ENCODE measurements at places on chromosomes 6 and 20. TPM values are rescaled to one million over a fixed set of nuclear protein-coding genes. Genes with fewer than 3 reads are reported as not detected.

Gene TMEM200A
- 11.2 TPM for total RNA-seq

DNA sequence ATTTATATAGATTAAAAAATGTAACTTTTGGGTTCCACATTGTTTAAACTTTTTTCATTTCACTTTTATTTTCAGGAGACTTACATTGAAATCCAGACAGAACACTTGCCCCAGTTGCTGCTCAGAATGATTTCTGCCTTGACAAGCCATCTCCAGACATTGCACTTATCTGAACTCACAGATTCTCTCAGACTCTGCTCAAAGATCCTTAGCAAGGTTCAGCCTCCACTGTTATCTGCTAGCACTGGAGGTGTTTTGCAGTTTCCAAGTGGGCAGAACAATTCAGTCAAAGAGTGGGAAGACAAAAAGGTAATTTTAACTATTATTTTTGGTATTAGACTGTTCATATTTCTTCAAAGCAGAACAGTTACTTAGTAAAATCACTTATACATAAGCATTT, 58.0 kb downstream of the DOP1A start:
- no peak for DNase-seq

DNA sequence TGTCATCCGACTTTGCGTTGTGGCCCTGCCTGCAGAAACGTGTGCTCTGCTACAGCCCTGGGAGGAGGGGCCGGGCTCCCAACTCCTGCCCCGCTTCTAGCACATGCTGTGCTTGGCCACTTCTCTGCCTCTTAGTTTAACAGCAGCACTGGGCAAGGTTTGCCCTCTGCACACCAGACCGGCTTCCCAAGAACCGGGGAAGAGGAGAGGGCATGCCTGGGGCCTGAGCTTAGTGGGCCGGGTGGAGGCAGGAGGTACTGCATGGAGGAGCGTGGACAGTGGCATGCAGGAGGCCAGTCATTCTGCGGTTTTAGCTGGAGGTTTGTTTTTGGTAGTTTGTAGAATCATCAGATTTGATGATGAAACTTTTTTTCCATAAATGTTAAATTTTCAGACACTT, 45.5 kb downstream of the CEP43 start:
- no peak for DNase-seq

- DNase-seq = no peak
Observed at GRCh38 chr20:53609491-53610445, 16.1 kb upstream of the ZNF217 start.

- DNase-seq = no peak
Observed at GRCh38 chr6:139186242-139186641, 51.4 kb downstream of the HECA start.
